ENCODE measurements at places on chromosomes 4 and X. TPM values are rescaled to one million over a fixed set of nuclear protein-coding genes. Genes with fewer than 3 reads are reported as not detected.

The PDZD4 gene
- total RNA-seq = 3.4 TPM

GRCh38 chr4:161900110-161900509 lies 263.7 kb downstream of the FSTL5 start:
- H3K36me3 ChIP-seq = no peaks in the 10 kb centered on the region
- no peaks in the 10 kb centered on the region for H3K27me3 ChIP-seq
- no peak for DNase-seq
- H3K4me1 ChIP-seq = no peaks in the 10 kb centered on the region

- no peak overlapping the region for H3K4me3 ChIP-seq
- no peaks in the 10 kb centered on the region for H3K4me1 ChIP-seq
- no peaks in the 10 kb centered on the region for H3K36me3 ChIP-seq
- no peak overlapping the region for H3K27ac ChIP-seq
Observed at GRCh38 chr4:100696531-100696930, 178.7 kb upstream of the EMCN start.

DNA sequence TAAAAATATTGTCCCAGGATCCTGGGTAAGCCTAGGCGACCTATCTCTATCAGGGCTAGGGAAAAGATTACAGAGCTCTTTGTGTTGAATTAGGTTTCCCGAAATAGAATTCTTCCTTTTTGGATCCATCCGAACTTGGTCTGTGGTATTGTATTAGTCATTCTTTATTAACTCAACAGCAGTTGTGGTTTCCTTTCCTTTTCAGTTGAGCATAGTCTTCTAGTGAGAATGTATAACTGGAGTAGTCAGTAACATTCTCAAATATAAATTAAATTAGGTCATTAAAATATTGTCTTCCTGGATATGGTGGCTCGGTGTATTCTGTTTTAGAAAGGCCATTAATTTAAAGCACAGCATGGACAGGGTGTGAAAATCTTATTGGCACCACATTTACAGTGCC lies 520.4 kb downstream of the NLGN4X start:
- no peak overlapping the region for H3K4me3 ChIP-seq
- no peak for DNase-seq
- H3K4me1 ChIP-seq = no peaks in the 10 kb centered on the region
- no peaks in the 10 kb centered on the region for H3K36me3 ChIP-seq
- no peaks in the 10 kb centered on the region for H3K27me3 ChIP-seq

DNA sequence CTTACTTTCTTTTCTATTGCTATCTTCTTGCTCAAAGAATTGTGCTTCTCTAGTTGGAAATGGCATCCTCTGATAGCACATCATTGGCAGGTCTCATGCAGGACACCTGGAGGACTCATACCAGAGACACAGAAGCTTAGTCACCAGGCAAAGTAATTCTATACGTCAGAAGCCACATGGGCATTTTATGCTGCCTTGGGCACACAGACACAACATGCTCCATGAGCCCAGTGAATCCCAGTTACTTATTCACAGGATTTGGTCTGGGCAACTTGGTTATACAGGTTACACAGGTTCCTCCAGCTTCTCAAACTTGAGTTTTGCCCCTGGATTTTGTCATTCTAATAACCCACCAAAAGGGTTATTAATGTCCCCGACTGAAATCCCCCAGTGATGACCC lies 7.1 kb downstream of the RASSF6 start:
- H3K4me1 ChIP-seq = peaks cover 62% of the 10 kb centered on the region
- H3K27me3 ChIP-seq = no peaks in the 10 kb centered on the region
- H3K36me3 ChIP-seq = no peaks in the 10 kb centered on the region
- no peak overlapping the region for H3K27ac ChIP-seq
- no peak overlapping the region for H3K4me3 ChIP-seq
- DNase-seq = no peak
